Amniotic epithelial cell (primary cell): ENCODE measurements at places on chromosomes 5 and 9.
A peak's percentile ranks its signal among the peaks of the same experiment; 100 is the strongest.

- DNase-seq: no peak
These were observed 1.1 kb downstream of the LARP1 start for GRCh38 chr5:154756009-154756867.

DNA sequence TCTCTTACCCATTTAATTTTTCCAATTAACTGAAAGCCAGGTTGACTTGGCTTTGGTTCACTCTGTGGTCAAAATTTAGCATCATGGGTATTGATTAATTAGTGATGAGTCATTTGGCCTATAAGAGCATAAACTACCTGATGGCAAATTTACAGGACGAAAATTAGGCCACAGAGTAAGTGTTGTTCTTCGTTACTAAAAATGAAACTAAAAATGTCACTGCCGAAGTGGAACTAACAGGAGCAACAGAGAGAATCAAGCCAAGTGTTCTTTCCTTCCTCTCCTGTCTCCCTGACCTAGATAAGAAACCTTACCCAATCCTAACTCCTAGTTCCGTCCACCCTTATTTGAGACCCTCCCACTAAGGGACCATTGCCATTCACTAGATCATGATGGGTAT is 176.9 kb downstream of the RAB3C start:
- no peak for DNase-seq

GRCh38 chr5:55232985-55233928 is at the start of gene CCNO:
Gene CCNO, minus strand, starts transcription at chr5:55233608. Its CDS starts 85 bp downstream, at chr5:55233523.
- DNase-seq: peak; percentile 62

GRCh38 chr5:93807846-93808245 is 66.4 kb upstream of the POU5F2 start:
- no peak for DNase-seq

- DNase-seq: no peak
These were observed 5.2 kb upstream of the HDHD3 start for GRCh38 chr9:113381909-113382411.

- DNase-seq: no peak
These were observed 120.9 kb upstream of the TMEM161B start for GRCh38 chr5:88389338-88390095.

- DNase-seq: no peak
These were observed 140.5 kb downstream of the SCAMP1 start for GRCh38 chr5:78500871-78501270.

- no peak for DNase-seq
These were observed 14.9 kb downstream of the SEMA6A start for GRCh38 chr5:116559673-116560164.

DNA sequence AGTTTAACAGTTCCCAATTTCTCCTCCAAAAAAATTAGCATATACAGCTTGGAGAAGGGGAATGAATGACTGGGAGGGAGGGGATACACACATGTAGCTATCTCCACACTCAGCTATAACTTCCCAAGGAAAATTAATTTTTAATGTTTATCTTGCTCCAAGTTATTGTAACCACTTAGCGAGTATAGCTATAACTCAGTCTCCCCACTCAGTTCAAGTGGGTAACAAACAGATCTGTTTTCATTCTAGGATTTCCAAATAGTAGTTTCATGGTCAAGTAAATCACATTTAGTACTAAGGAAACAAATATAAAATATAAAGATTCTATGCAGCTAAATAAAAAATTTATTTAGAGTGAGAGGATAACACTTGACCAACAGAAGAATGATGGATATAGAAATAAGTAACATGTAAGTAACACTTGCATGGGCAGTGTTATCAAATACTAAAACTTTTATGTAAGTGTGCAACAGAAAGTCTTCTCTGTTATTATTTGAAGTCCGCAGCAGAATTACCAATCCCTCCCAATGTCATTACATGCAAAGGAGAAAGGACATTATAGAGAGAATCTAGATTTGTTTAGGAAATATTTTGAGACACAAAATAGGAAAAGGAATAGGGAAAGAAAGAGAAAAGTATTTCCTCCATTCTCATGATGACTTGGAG is 10.2 kb upstream of the NFIB start:
- DNase-seq: no peak

DNA sequence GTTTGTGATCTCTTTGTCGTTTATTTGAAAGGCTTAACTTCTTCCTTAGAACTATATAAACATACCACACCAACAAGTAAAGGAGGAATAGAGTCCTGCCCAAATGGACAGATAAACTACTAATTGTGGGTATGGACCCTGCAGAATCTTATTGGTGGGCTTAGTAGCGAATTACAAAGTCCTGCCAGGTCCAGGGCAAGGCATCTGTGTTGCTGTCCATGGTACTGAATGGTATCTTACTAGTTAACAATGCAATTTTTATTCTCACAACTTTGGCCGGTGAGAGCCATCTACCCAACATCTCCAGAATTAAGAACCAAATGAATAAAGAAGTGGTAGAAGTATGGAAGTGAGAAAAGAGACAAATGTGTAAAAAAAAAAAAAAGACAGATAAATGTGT is 1782.4 kb upstream of the WWC1 start:
- DNase-seq: peak; percentile 57

DNA sequence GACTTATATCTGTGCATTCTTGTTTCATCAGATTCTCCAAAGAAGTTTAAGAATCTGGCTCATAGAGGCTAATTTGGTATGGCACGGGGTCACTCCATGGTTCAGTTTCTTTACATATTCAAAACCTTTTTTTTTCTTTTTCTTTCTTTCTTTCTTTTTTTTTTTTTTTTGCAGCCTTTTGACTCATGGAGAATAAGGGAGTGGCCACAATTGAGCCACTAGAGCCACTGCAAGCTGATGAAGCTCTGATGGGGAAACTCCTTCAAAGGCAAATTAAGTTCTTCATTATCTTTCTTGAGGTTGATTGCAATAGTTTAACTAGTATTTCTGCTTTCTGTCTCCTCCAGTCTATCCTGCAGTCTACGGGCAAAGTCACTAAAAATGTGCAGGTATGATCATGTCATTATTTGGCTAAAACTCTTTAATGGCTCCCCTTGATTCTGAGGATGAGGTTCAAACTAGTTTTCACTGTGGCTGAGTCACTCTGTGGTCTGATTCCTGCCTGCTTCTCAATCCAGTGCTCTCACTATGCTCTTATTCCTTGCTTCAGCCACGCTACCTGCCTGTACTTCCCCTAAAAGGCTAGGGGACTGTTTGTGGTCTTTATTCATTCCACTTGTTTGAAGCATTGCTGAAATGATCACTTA is 93.5 kb upstream of the RIOK2 start:
- DNase-seq: no peak

GRCh38 chr5:143025971-143026370 is 255.8 kb downstream of the ARHGAP26 start:
- DNase-seq: no peak

DNA sequence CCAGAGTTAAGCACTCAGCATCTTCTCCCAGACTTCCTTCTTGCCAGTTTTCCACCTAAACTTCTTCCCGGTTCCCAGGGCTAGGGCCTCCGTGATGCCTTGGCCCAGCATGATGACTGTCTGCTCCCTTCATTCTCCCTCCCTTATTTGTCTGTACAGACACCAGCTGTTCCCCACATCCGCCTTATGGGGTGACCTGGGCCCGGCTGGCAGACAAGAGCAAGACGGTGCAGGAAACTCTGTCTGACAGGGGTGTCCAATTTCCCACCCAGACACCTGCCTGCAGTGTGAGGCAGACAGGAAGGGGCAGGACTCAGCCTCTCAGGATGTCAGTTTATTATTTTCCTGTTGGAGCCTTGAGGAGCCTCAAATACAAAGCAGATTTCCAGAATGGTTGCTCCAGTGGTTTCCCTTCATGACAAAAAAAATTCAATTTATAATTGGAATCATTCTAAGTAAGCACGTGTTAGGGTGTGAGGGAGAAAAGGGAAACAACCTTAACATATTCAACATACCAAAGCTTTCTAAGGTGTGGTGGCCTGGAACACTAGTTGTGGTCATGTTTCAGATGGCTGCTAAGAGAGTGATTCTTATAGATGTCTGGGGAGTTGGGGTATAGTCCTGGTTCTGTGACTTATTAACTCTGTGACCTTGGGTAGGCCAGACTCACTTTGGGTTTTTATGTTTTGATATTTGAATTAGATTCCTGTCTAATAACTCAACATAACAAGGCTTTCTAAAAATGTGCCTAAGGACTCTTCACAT is 234.5 kb downstream of the PAPPA start:
- DNase-seq: no peak
